ENCODE measurements at places on chromosomes 5 and 9.

DNA sequence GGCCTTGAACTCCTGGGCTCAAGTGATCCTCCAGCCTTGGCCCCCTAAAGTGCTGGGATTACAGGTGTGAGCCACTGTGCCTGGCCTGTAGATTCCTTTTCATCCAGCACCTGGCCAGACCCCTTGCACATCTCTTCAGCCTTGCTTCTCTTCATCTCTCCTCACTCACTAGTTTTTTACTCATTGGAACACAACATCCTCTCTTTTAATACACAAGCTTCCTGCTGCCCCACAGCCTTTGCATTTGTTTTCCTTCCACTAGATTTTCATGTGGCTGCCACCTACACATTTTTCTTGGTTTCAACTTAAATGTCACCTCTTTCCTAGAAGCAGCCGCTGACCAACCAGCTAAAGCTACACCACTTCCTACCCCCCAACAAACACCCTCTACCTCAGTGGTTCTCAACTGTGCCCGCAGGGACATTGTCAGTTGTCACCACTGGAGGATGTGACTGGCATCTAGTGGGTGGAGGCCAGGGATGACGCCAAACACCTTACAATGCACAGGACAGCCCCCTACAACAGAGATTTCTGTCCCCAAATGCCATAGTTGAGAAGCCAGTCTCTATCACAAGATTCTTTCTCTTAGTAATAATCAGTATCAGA, 33.7 kb downstream of the HAVCR1 start:
- DNase-seq: no peak

- DNase-seq: no peak
These were observed 273.9 kb downstream of the GADD45G start for GRCh38 chr9:89878687-89879086.

DNA sequence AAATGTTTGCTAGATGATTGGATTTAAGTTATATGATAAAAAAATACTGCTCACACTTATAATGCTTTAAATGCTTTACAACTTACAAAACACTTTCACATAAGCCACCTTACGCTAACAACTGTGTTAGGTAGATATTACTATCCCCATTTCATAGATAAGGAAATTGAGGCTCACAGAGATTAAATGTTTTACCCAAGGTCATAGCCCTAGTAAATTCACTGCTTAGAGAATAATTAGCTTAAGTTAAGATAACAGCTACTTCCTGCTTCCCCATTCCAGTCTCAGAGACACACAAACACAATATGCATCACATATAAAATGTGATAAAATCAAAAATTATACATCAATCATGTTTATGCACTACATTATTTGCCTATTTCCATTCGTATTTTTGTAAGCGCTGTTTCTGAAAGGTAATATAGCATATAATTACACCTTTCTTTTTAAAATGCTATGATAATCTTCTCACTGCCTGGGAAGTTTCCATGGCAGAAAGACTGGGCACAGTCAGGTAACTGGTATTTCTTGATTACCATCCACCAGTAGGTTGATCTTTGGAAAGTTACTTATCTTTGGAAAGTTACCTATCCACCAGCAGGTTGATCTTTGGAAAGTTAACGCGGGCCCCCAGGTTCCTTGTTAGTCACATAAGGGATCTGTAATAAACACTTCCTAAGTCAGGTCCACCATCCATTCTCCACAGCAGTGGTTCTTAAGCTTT, 101.1 kb downstream of the NFIB start:
- DNase-seq: no peak

DNA sequence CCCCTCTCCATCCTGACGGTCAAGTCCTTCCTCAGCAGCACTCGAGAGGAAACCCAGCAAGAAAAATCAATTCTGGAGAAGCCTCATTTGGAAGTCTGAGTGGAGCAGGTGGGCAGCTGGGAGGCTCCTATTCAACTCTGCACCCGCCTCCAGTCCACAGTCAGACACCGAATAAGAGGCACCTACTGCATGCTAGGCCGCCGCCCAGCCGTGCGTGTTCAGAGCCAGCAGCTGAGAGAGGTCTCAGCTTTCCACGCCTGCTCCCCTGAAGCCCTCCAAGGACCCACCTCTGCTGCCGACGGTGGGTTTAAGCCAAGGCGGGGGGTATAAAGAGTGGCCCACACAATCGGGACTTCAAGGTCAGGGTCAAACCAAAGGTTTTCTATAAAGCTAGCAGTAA, 41.9 kb downstream of the VAV2 start:
- DNase-seq: no peak

- no peak for DNase-seq
These were observed 15.3 kb downstream of the FPGS start for GRCh38 chr9:127817881-127818434.

DNA sequence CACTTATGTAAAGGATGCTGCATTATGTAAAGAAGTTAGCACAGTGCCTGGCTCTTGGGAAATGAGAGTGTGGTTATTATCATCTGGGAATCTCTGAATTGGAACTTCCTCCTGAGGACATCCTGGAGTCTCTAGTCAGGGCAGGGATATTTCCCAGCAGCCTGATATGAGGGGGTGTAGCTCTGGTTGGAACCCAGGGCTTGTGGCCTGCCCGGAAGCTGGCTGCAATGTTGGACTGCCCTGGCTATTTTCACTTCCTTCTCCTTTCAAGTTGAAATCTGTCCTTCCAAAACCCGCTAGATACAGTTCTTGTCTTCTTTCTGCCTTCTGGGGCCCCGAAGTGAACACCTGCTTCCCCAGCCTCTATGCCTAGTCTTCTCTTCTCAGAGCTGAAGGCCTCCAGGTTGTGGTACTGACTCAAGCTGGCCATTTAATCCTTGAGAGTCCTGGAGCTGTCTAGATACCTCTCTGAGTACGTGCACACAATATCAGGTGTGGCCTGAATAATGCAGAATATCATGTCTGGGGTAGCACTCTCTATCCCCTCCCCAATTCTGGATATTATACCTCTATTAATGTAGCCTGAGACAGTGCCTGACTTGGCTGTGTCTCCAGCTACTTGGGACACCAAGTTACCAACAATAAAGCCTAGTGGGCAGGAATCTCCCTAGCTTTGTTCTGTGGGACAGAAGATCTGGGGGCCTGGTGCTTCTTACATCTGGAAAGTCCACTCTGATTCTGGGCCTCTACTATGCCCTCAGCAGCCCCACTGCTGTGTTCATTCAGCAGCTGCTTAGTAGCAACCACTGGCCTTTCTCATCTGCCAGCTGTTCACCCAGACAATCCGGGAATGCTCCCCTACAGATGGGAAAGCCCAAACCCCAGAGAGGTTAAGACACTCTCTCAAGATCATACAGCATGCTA, 45.0 kb downstream of the SLC6A7 start:
- DNase-seq: no peak
